ENCODE measurements at places on chromosomes 4 and X.

GRCh38 chrX:128250621-128251020 lies 198.4 kb upstream of the ACTRT1 start:
- H3K27ac ChIP-seq = no peak overlapping the region
- H3K4me3 ChIP-seq = no peak overlapping the region
- no peaks in the 10 kb centered on the region for H3K36me3 ChIP-seq
- no peak for DNase-seq
- no peaks in the 10 kb centered on the region for H3K27me3 ChIP-seq

- no peak for DNase-seq
- H3K4me1 ChIP-seq = no peaks in the 10 kb centered on the region
- H3K27me3 ChIP-seq = no peaks in the 10 kb centered on the region
- H3K27ac ChIP-seq = no peak overlapping the region
- H3K4me3 ChIP-seq = no peak overlapping the region
- no peaks in the 10 kb centered on the region for H3K36me3 ChIP-seq
Observed at GRCh38 chr4:99593781-99594641, 19.4 kb downstream of the MTTP start.

DNA sequence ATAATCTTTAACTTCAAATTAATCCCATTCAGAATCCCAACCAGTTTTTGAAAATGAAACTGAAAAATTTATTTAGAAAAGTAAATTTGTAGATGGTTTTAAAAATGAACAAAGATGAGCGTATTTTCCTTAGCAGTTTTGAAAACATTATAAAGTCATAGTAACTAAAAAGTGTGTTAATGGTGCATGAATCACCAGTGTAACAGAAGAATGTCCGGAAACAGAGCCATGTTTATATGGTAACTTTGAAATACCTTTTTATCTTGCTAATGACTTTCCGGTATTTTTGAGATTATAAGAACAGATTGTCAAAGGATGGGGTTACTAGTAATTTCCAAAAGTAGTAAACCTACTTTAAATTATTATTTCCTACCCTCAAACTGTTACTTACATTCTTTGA lies 145.9 kb downstream of the IRS4 start:
- no peak overlapping the region for H3K27ac ChIP-seq
- no peaks in the 10 kb centered on the region for H3K4me1 ChIP-seq
- H3K27me3 ChIP-seq = no peaks in the 10 kb centered on the region

DNA sequence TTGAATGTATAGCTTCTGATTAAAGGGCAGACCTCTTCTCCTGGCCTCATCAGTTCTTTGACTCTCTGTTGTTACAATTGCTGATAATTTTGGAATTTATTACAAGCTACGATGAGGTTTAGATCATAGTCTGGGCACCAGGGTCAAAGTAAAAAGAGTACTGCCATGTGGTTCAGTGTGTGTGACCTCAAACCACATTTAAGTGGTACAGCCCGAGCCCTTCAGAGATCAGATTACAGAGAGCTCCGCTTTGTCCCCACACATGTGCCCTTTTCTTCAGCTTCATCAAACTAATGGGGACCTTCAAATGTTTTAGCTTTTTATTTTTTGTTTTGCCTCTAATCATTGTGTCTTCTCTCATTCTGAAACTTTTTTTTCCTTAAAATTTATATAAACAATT lies 37.1 kb downstream of the SPANXN2 start:
- H3K27me3 ChIP-seq = no peaks in the 10 kb centered on the region
- DNase-seq = no peak
- H3K27ac ChIP-seq = no peak overlapping the region
- H3K4me1 ChIP-seq = no peaks in the 10 kb centered on the region
- no peaks in the 10 kb centered on the region for H3K36me3 ChIP-seq
